Left cardiac atrium (tissue), 4 donors: ENCODE measurements at places on chromosomes 6 and 20. TPM values are rescaled to one million over a fixed set of nuclear protein-coding genes. Genes with fewer than 3 reads are reported as not detected.

PSORS1C2 gene
- total RNA-seq, result not detected

CLPSL2 gene
- total RNA-seq, result not detected

MYLK4 gene
- total RNA-seq, result 1.6 TPM

- DNase-seq, result no peak
Observed at GRCh38 chr6:9711365-9711764, 703.5 kb downstream of the TFAP2A start.

DNA sequence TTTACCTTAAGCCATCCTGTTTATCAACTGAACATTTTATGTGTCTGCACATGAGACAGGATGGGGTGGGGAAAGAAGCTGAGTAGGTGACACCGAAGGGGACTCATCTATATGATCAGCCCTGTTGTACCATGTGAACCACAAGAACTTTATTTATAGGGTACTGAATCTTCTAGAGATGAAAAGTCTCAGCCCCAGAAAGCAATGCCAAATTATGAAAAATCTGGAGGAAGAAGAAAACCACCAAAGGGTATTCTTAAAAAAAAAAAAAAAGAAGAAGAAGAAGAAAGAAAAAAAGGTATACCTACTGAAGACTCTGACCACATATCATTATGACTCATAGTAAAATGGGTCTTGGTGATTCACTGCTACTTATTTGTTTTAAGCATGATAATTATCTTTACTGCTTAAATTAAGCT lies 39.8 kb upstream of the HBS1L start:
- no peak for DNase-seq

GRCh38 chr20:63036291-63036690 lies 29.5 kb upstream of the BHLHE23 start:
- DNase-seq, result peak; percentile 9

GRCh38 chr6:30364591-30364990 lies 19.6 kb downstream of the RPP21 start:
- no peak for DNase-seq

DNA sequence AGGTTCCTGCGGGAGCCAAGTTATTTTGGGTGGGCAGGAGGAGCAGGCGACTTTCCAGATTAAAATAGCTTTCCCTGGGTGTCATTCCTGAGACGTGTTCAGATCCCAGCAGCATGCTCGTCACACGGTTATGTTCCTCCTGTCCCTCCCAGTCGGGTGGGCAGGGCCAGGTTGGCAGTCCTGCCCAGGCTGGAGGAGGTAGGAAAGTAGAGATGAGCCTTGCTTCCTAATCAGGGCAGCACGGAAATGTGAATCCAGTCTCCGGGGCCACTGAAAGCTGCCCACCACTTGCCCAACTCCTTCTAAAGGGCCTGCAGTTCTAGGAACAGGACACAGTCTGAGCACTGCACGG lies 137.0 kb downstream of the MRPL14 start:
- DNase-seq, result peak; percentile 47

GRCh38 chr20:22629927-22630326 lies 45.6 kb upstream of the FOXA2 start:
- no peak for DNase-seq

- no peak for DNase-seq
Observed at GRCh38 chr6:104134876-104135275, 724.8 kb downstream of the HACE1 start.

DNA sequence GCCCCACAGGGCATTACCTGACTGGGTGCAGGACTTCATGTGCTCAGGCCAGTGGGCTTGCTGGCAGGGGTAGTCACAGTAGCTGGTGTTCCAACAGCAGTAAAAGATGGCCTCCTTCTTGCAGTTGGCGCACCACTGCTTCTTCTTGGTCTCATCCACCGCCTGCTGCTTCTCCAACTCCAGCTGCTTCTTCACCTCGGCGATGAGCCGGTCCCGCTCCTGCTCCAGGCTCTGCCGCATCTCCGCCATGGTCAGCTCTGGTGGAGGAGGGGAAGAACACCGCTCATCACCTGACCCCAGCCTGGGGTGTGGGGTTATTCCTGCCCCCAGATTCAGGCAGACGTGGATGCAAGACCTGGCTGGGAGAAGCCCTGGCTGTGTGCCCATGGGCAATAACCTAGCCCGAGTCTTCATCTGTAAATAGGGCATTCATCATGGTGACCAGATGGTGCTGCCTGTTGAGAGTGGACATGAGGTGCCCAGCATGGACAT lies 132.2 kb downstream of the ZMYND8 start:
- no peak for DNase-seq

GRCh38 chr20:43825051-43825402 lies 89.6 kb upstream of the TOX2 start:
- DNase-seq, result no peak

- DNase-seq, result no peak
Observed at GRCh38 chr6:97294451-97294850, 11.4 kb upstream of the MMS22L start.

DNA sequence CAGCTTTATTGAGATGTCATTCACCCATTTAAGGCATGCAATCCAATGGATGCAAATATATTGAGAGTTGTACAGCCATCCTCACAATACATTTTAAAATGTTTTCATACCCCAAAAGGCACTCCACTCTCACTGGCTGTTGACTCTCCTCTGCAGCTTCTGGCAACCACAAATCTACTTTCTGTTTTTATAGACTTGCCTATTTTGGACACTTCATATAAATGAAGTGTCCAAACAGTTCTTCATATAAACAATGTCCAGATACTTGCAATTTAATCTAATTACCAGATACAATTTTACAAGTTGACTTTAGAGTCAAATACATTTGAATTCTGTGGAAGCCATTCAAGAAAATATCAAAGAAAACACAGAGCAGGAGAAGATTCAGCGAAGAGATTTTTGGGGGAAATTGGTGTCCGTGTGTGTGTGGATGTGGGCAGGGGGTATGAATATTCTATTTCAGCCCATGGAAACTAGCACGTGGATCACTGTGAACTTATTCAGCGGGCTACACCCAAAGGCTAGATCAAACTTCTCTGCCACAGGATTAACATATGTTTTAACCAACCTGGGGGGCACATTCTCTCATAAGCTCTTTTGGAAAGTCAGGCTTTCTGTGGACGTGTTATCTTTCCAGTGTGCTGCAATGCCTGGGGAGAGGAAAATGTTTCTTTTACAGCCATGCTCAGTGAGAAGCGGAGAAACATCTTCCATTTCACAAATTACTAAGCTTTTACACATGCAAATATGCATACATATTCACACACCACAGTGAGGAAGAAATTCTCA lies 73.9 kb downstream of the PLG start:
- no peak for DNase-seq

DNA sequence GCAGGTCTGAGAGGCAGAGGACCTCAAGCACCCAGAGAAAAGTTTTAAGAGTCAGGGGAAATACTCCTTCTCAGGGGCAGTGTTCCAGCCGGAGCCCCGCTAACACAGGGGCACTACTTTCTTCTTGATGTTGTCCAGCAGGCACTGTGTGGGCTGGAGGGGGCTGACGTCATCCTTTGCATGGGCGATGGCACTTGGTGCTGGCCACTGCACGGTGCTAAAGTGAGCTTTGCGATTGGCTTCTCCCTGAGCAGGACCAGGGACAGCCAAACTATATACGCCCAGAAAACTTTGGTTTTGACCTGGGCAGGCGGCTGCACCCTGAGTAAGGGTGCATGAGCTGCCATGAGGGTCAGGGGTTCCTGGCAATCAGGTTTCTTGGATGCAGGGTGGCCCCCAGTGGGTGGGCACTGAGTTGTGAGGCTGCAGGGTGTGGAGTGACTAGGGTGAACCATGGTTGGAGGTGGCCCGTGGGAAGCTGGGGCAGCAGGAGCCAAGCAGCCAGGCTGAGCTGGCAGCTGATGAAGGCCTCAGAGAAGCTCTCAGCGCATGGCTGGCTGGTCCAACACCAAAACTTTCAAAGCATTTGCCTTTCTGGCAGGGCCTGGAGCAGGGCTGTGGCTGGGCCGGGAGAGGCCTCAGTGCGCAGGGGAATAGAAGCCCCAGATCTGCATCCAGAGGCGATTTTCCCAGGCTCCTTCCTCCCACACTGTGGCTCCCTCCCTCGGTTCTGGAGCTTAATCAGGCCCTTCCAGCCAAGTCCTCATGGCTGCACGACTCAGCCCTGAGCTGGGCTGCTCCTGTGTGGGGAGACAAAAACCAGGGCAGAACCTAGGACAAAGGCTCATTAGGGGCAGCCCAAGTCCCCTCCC lies 18.3 kb downstream of the MRPS18A start:
- DNase-seq, result peak; percentile 73

DNA sequence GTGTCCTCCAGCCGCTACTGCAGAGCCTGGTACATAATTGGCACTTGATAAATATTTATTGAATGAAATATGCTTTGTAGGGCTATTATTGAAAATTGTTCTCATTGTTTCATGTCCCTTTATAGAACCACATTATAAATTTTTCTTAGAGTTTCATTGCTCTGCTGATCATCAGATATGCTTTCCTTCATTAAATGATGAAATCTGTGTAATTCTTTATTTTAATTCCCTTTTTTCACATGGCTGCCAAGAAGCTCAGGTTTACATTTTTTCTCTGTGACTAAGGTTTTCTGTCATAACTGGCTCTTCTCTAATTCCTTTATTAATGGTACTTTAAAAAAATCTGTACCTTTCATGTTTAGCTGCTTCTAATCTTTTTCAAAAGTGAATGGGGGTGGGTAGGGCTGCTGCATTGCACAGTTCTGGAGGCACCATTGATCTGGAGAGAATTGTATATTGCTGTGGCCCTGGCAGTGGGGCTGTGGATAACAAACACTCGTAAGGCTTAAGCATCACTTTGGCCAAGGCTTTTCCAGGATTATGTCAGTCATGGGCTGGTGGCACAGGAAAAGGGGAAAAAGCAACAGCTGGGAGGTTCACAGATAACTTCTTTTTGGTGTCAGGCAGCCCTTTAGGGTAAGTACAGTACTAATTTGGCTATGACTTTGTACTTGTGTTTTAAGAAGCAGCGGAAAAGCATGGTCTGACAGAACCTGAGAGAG lies 43.8 kb downstream of the ARFGEF2 start:
- DNase-seq, result no peak

- no peak for DNase-seq
Observed at GRCh38 chr20:58571356-58571692, 56.1 kb upstream of the APCDD1L start.

DNA sequence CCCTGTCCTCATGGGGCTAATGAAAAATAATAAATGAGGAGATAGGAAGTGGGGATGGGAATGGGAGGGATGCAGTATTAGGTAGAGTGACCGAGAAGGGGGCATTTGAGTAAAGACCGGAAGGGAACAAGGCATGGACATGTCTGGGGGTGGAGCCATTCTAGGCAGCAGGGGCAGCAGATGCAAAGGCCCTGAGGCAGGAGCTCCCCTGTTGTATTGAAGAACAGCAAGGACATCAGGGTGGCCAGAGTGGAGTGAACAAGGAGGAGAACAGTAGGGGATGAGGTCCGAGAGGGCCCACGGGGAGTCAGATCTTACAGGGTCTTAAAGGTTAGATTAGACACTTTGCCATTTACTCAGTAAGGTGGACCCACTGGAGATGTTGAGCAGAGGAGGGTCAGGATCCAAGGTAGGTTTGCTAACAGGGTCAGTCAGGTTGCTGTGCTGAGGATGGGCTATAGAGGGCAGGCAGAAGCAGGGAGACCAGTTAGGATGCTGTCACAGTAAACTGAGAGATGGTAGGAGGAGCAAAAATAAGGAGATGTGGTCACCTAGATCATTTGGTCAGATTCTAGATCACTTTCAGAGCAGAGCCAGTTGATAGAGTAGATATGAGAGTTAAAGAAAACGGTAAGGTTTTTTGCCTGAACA lies 18.7 kb downstream of the TAF8 start:
- DNase-seq, result no peak
